Endothelial cell of umbilical vein (primary cell): ENCODE measurements at places on chromosomes 4 and X. TPM values are rescaled to one million over a fixed set of nuclear protein-coding genes. Genes with fewer than 3 reads are reported as not detected.

The AIFM1 gene
- total RNA-seq, result 29.7 and 30.6 TPM in 2 replicates

The FGF5 gene
- 0.13 and 1.7 TPM in 2 replicates for total RNA-seq

The DIPK2B gene
- 74.8 and 106 TPM in 2 replicates for total RNA-seq

The SLC16A2 gene
- 3.1 and 3.3 TPM in 2 replicates for total RNA-seq

The EDNRA gene
- total RNA-seq, result not detected in 2 replicates

The KLKB1 gene
- total RNA-seq, result not detected in 2 replicates

The TEX13C gene
- not detected in 2 replicates for total RNA-seq

The HPGDS gene
- not detected in 2 replicates for total RNA-seq

The HPSE gene
- total RNA-seq, result 6.6 and 7.0 TPM in 2 replicates

The BGN gene
- 453 and 479 TPM in 2 replicates for total RNA-seq

GRCh38 chr4:7507381-7507780 lies 72.7 kb upstream of the PSAPL1 start:
- DNase-seq, result no peak

DNA sequence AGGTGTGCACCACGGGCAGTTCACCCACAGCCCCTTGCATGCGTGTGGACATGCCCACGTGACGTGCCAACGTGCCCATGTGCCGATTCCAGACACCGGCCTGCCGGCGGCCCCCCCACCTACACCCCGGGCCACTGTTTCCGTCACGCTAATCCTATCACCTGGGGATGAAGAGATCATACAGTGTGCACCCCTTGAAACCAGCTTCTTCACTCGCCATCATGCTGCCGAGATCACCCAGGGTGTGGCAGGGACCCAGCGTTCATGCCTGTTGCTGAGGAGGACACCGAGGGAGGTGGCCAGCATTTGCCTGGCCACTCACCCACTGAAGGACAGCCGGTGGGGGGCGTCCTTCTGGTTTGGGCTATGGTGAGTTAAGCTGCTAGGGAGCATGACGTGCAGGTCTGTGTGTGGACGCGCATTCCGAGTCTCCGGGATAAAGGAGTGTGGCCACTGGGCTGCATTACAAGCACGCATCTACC lies 14.1 kb downstream of the CTBP1 start:
- DNase-seq, result no peak

DNA sequence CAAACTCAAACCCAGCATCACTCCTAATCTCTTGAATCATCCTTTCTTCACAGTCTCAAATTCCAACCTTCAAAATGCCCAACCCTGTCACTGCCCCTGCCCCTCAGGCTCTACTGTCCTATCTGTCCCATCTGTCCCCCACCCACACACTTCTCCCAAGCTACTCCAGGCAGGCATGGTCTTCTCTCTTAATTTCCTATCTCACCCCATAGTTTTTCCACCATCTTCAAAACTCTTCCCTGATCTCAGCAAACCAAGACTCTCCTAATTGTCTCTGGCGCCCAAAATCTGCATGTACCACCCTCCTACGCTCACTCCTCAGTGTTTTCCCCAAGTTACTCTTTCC lies 644 bp downstream of the LAMP2 start:
- DNase-seq, result peak; percentile 3

GRCh38 chrX:126770179-126770578 lies 49.4 kb upstream of the PRR32 start:
- DNase-seq, result peak; percentile 15

DNA sequence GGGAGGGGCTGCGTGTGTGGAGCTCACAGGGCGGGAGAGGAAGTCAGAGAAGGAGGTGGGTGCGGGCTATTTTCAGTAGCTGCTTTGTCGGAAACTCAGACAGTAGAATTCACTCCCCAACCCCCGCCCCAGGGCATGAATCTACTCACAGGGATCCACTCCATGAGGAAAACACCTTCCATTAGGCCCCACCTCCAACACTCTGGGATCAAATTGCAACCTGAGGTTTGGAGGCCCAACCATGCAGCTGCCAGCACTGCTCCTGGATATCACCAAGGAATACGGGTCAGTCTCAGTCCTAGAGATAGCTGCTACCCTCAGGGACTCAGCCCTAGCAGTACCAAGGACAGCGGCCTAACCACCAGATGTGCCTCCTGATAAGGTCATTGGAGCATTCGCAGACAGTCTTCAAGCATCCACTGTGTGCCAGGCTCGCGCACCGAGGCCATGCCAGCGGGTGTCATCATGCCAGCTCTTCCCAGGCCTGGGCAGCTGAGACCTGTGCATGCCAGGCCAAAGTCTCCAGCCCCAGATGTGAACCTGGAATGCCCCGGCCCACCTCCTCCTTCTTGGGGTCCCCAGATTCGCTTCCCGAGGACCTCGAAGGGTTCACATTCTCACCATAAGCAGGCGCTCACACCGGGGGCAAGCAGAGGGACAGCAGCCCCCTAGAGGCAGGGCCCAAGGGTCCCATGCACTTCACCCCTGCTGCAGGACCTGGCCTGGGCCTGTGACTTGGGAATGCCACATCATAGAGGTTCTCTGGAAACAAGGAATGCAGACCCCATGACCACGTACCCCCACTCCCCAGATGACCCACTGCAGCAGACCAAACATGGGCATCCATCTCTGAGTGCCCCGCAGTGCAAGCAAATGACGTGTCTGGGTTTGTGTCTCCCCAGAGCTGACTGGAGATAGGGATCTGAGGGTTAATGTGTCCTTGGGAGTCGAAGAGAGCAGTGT lies 102.3 kb downstream of the ADRA2C start:
- DNase-seq, result no peak

DNA sequence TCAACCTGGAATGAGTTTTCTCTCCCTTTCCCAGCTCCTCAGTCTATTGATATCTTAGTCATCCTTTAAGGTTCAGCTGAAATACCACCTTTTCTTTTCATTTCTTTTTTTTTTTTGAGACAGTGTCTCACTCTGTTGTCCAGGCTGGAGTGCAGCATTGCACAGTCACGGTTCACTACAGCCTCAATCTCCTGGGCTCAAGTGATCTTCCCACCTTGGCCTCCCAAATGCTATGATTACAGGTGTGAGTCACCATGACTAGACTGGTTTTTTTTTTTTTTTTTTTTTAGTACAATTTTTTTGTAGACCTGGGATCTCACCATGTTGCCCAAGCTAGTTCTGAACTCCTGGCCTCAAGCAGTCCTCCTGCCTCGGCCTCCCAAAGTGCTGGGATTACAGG lies 28.9 kb downstream of the AFF1 start:
- no peak for DNase-seq

- no peak for DNase-seq
Observed at GRCh38 chr4:125254106-125254505, 60.6 kb upstream of the FAT4 start.

GRCh38 chr4:27055221-27055760 lies 194.7 kb downstream of the STIM2 start:
- no peak for DNase-seq

- no peak for DNase-seq
Observed at GRCh38 chr4:88859191-88859812, 161.7 kb upstream of the NAP1L5 start.

DNA sequence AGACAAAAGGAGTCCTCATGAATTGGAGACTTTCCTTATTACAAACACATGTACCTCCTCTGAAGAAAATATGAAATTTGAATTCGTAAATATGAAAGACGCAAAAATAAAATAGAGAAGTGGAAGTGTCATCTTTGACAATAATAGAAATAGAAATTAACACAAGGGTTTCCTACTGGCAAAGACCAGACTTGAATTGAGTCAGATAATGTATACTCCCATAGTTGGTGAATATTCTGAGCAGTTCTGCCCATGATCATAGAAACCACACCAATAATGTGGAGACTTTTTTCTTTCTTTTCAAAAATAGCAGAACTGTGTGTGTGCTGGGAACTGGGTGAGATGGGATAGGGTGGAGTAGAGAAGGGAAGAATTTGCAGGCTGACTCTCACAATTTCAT lies 277.7 kb upstream of the TET2 start:
- no peak for DNase-seq

DNA sequence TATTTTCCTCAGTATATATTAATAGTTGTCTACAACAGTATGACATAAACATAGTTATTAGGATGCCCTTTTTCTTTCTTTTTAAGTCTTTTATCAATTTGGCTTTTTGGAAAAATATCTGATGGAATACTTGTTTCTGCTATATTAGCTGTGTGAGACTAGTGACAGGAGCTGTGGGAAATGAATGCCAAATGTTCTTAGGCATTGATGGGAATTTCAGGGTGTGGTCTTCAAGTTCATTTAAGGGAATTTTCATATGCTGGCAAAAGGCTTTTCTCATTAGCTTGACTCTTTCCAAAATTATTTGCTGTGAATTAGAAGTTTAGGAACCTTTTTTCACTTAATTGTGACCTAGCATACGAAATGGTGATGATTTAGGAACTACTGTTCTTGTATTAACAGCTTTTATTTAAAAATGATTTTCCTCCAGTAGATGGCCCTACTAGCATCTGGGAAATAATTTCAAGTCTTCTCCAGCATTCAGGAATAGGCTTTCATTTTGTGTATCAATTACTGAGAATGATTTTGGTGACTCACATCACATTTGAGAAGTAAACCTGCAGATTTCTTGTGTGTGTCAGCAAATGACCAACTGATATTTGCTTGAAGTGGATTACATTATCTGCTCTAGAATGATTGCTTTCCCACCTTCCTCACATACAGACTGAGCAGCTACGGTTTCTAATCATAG lies 70.9 kb downstream of the HTT start:
- DNase-seq, result peak; percentile 25

DNA sequence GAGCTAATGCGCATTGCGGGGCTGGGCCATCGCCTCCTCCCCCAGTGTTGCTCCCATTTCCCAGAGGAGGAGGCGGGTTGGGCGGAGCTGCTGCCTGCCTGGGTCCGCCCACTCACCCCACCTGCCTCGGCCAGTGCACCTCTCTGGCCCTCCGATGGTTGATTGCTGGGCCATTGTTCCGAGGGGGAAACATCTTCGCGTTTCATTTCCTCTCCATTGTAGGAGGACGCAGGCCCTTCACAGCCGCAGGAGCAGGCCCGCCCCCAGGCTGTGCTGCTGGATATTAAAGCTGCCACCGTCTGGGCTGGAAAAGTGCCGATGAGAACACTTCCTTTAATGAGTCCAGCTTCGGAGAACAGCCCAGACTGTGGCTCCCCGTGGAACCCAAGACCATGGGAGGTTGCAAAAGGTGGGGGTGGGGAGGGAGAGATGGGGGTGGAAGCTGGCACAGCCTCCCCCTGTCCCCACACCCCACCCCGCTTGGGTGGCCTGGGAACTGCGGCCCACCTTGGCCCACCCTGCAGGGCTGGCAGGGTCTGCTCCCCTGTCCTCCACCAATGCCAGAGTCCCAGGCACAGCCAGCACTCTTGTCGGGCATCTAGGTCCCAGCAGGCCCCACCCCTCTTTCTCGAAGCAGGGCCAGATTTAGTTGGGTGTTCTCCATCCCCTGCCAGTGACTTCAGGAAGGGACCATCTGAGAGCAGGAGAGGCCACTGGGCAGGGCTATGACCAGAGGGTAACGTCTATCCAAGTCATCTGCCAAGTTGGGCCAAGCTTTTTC lies 96.6 kb downstream of the ADRA2C start:
- DNase-seq, result peak; percentile 81

GRCh38 chr4:123127218-123127617 lies 204.8 kb upstream of the NUDT6 start:
- DNase-seq, result peak; percentile 67

DNA sequence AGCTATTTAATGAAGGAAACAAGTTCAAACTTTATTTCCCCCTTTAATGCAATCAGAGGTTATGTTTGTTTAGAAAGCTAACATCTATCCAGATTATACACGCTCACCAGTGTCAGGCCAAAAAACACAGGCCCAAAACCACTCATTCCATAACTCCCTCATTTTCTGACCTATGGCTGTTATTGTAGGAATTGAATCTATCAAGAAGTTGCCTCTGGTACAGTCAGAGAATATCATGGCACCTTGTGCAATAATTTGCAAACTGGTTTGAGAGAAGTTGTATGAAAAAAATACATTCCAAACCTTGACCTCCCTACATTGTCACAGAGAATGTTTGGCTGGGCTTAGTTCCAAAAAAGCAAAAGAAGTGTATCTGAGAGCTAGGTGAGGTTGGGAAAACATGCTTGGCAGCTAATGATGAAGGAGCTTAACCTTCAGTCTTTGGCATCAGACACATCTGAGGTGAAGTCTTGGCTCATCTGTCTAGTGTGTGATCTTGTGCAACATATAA lies 591.0 kb downstream of the ANKRD50 start:
- peak; percentile 58 for DNase-seq

DNA sequence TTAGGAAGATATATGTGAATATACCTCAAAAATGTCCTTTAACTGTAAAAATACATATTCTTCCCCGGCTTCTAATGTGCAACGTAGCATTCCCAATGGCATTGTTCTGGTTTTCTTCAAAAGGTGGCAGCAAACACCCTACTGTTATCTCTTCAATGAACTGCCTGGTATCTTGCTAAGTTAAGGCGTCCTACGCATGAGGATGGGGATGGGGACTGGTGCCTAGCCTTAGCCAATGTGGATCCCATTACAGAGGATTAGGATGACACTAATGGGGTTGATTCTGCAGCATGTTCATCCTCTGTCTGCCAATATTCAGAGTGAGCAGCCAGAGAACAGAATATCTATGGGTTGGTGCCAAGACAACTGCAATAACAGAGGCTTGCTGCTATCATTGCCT lies 334.9 kb upstream of the ADGRL3 start:
- DNase-seq, result no peak

DNA sequence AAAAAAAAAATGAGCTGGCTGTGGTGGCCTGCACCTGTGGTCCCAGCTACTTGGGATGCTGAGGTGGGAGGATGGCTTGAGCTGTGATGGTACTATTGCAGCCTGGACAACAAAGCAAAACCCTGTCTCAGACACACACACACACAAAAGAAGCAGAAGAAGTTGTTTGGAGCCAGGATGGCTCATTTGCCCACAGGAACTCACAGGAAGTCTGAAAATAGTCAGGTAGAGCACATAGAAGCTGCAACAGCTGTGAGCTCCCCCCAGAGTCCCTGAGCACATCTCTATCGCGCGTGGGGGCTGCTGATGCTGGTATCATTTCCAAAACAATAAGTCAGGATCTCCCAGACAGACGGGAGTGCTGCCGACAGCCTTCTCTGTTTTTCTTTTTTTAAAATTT lies 13.4 kb upstream of the DHRSX start:
- DNase-seq, result no peak
